ENCODE measurements at places on chromosomes 16 and 17. TPM values are rescaled to one million over a fixed set of nuclear protein-coding genes. Genes with fewer than 3 reads are reported as not detected.

GRCh38 chr16:48536614-48537200 is 73.3 kb downstream of the N4BP1 start:
- peaks cover 11% of the 10 kb centered on the region for H3K4me1 ChIP-seq

DNA sequence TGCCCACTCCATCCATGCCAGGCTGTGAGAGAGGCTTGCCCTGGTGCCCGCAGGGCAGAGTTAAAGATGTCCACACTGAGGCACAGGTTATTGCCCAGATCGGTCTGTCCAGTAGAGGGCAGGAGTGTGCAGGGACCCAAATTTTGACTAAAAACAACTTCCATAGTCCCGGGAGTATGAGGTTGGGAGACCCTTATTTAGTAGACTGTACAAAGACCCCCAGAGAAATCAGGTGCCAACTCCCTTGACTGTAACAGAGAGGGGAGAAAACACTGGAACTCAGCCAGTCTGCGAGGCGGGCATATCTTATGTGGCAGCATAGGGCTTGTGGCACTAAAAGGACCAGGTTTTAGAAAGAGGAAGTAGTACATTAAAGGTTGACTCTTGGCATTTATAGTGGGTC is 43.4 kb downstream of the HNF1B start:
- no peaks in the 10 kb centered on the region for H3K36me3 ChIP-seq
- H3K4me3 ChIP-seq, result no peak overlapping the region

Gene GRB7
- 3.3 TPM for total RNA-seq

Gene SLC6A4
- total RNA-seq, result not detected

All from astrocyte (in vitro differentiated cells and primary cell).